ENCODE measurements at places on chromosomes 13 and 19.

DNA sequence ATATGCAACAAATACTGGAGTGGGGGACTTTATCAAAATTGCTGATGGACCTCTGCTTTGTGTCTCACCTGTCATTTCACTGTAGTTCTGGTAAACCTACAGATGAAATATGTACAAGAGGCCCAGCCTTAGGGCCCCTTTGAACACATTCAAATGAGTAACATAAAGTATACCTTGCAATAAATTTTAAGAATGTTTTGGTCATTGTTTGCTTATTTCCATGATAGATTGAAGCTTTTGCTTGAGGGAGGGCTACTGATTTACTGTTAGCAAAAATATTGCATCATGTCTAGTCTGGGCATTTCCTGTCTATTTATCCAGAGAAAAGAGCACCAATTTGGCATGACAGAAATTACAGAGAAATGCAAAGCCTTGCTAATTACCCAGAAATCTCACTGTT, 705.5 kb upstream of the PCDH9 start:
- DNase-seq: no peak

DNA sequence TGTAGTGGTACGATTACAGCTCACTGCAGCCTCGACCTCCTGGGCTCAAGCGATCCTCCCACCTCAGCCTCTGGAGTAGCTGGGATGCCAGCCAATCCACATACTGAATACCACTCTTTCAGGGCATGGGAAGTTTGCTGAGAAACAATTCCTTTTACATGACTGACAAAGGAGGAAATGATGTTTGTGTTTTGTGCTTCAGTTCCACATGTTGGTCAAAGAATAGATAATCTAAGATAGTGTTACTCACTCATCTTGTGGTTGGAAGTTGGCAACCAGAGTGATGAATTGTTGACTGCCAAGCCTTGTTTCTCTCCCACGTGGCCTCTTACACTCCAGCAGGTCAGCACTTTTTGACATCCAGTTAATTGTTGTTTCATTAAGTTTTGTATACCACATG, 7.6 kb downstream of the MBD3L2B start:
- no peak for DNase-seq

GRCh38 chr13:63249411-63250187, 1834.0 kb upstream of the PCDH20 start:
- DNase-seq: no peak

DNA sequence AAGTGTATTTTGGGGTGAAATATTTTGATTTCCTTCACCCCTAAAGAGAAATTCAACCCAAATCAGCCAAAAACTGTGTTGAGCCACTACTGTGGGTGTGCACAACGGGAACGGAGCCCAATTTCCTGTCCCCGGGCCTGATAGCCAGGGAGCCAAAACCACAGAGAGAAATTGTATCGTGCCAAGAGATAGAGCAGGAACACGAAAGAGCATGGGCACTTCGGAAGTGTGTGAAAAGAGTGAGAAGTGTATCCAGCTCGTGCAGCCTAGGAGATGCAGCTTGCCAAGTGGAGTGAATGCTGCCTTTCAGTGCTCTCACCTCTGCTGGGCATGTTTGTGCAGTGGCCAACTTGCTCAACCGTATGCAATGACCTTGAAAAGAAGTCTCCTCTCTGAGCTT, 19.4 kb upstream of the PLEKHF1 start:
- no peak for DNase-seq

GRCh38 chr13:68019901-68020300, 789.8 kb upstream of the PCDH9 start:
- no peak for DNase-seq
